ENCODE measurements at places on chromosomes 3 and 15. TPM values are rescaled to one million over a fixed set of nuclear protein-coding genes. Genes with fewer than 3 reads are reported as not detected.

AP3B2 gene
- 0.07 TPM for total RNA-seq

ILDR1 gene
- total RNA-seq: 2.9 TPM

DGKG gene
- total RNA-seq: 4.8 TPM

ELL3 gene
- total RNA-seq: 16.2 TPM

POLQ gene
- 12.3 TPM for total RNA-seq

MAGI1 gene
- 38.6 TPM for total RNA-seq

MGLL gene
- 6.8 TPM for total RNA-seq

RASGRP1 gene
- 1.6 TPM for total RNA-seq

- H3K4me1 ChIP-seq: 0 out of 2 replicates have a peak, but pooled peaks cover 3% of the 10 kb centered on the region
- DNase-seq: no peak
- H3K27ac ChIP-seq: no peak overlapping the region
- H3K4me3 ChIP-seq: no peak overlapping the region
Measured at GRCh38 chr15:66065325-66065724, 188.2 kb downstream of the MEGF11 start.

GRCh38 chr3:123298903-123299302, 97.2 kb downstream of the SEC22A start:
- H3K36me3 ChIP-seq: no peaks in the 10 kb centered on the region
- DNase-seq: no peak
- H3K27me3 ChIP-seq: peaks cover 8% of the 10 kb centered on the region
- H3K27ac ChIP-seq: no peak overlapping the region
- no peaks in the 10 kb centered on the region for H3K4me1 ChIP-seq

- H3K27me3 ChIP-seq: no peaks in the 10 kb centered on the region
- H3K4me1 ChIP-seq: no peaks in the 10 kb centered on the region
- no peak for DNase-seq
- H3K27ac ChIP-seq: no peak overlapping the region
Measured at GRCh38 chr15:26182441-26182840, 319.3 kb upstream of the ATP10A start.

- H3K36me3 ChIP-seq: no peaks in the 10 kb centered on the region
- peaks cover 3% of the 10 kb centered on the region for H3K4me1 ChIP-seq
- no peak overlapping the region for H3K27ac ChIP-seq
- no peak overlapping the region for H3K4me3 ChIP-seq
- no peak for DNase-seq
- no peaks in the 10 kb centered on the region for H3K27me3 ChIP-seq
Measured at GRCh38 chr15:78408961-78409360, 29.1 kb upstream of the IREB2 start.

- H3K4me1 ChIP-seq: no peaks in the 10 kb centered on the region
- H3K27ac ChIP-seq: no peak overlapping the region
- H3K27me3 ChIP-seq: no peaks in the 10 kb centered on the region
Measured at GRCh38 chr3:18830087-18830486, 318.2 kb upstream of the KCNH8 start.

GRCh38 chr15:67504796-67505195, 16.1 kb upstream of the C15orf61 start:
- no peak for DNase-seq
- H3K27ac ChIP-seq: no peak overlapping the region
- no peaks in the 10 kb centered on the region for H3K27me3 ChIP-seq
- H3K4me1 ChIP-seq: no peaks in the 10 kb centered on the region
- no peaks in the 10 kb centered on the region for H3K36me3 ChIP-seq

GRCh38 chr15:51750792-51751696, at the start of gene TMOD2:
Gene TMOD2, plus strand, starts transcription at chr15:51751597. Its CDS starts 14,845 bp downstream, at chr15:51766442.
- DNase-seq: no peak
- H3K27ac ChIP-seq: no peak within 1 kb of the TSS
- peaks cover 14% of the 10 kb centered on the region for H3K4me1 ChIP-seq

- no peak overlapping the region for H3K4me3 ChIP-seq
- no peak overlapping the region for H3K27ac ChIP-seq
- H3K4me1 ChIP-seq: no peaks in the 10 kb centered on the region
- no peaks in the 10 kb centered on the region for H3K36me3 ChIP-seq
- H3K27me3 ChIP-seq: no peaks in the 10 kb centered on the region
Measured at GRCh38 chr3:165636684-165637015, 200.6 kb downstream of the BCHE start.

DNA sequence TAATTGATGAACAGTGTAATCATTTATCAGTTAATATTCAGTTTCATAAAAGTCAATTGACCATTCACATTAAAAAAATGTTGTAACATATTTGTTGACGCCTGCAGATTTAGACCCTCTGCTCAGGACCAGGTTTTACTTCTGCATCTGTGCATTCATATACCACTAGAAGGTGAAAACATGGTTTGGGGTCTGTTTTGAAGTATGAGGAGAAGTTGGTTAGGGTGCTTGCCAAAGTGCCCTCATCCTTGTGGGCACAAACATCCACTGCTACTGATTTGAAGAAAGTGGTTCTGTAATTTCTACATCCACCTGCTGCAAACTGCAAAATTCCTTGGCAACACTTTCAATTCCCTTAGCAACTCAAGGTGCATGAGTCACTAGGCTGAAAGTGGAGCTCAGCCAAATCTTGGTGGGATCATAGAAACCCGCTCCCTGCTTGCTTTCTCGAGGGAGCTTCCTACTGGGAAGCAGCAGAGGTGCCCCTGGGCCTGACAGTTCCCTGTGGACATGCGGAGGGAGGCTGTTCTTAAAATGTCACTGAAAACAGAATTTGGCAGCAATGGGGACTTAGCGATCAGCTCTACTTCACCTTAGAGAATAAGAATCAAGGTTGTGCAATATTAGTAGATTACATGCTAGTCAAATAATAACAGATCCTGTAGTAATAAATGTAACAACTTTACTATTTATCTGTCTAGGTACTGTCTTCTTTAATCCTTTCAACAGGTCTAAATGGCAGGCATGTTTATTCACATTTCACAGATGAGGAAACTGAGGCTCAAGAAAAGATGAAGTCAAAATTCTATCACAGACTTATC, 301.0 kb upstream of the TBL1XR1 start:
- H3K36me3 ChIP-seq: no peaks in the 10 kb centered on the region
- no peak overlapping the region for H3K27ac ChIP-seq
- no peaks in the 10 kb centered on the region for H3K27me3 ChIP-seq
- no peak overlapping the region for H3K4me3 ChIP-seq

GRCh38 chr15:57198654-57199291, 177.5 kb upstream of the CGNL1 start:
- no peak for DNase-seq
- H3K27ac ChIP-seq: no peak overlapping the region
- H3K4me3 ChIP-seq: no peak overlapping the region
- H3K36me3 ChIP-seq: no peaks in the 10 kb centered on the region
- H3K27me3 ChIP-seq: no peaks in the 10 kb centered on the region

- H3K27ac ChIP-seq: no peak overlapping the region
- no peak for DNase-seq
- no peaks in the 10 kb centered on the region for H3K4me1 ChIP-seq
Measured at GRCh38 chr3:184757022-184757651, 45.3 kb upstream of the MAGEF1 start.

GRCh38 chr3:185270956-185271332, 17.1 kb upstream of the EHHADH start:
- H3K4me1 ChIP-seq: no peaks in the 10 kb centered on the region
- H3K36me3 ChIP-seq: no peaks in the 10 kb centered on the region

DNA sequence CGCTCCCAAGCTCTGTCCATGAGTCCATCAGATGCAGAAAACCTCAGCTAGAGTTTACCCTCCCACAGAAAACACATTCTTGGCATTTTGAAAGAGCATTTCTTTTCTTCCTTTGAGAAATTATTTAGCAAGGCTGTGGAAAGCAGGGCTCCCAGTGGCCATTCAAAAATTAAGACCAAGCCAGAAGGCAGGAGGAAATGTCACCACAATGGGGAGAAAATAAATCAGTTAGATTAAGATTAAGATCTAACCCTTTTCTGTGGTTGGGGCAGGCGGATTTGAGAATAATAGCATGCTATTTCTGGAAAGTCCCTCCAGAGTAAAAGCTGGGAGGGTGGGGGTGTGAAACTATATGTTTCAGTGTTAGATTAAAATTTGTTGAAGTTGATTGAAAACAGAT, 20.2 kb downstream of the LRIG1 start:
- no peaks in the 10 kb centered on the region for H3K27me3 ChIP-seq
- H3K36me3 ChIP-seq: no peaks in the 10 kb centered on the region
- no peak overlapping the region for H3K27ac ChIP-seq
- DNase-seq: no peak
- H3K4me1 ChIP-seq: no peaks in the 10 kb centered on the region
- no peak overlapping the region for H3K4me3 ChIP-seq

GRCh38 chr15:97984157-97984556, 23.7 kb downstream of the ARRDC4 start:
- no peaks in the 10 kb centered on the region for H3K27me3 ChIP-seq
- H3K4me3 ChIP-seq: no peak overlapping the region
- H3K36me3 ChIP-seq: no peaks in the 10 kb centered on the region
- no peaks in the 10 kb centered on the region for H3K4me1 ChIP-seq
- no peak overlapping the region for H3K27ac ChIP-seq

GRCh38 chr3:170144437-170144843, 37.1 kb downstream of the PHC3 start:
- H3K4me1 ChIP-seq: no peaks in the 10 kb centered on the region
- DNase-seq: no peak
- no peak overlapping the region for H3K27ac ChIP-seq
- H3K4me3 ChIP-seq: no peak overlapping the region

GRCh38 chr15:40048211-40048792, 9.3 kb upstream of the SRP14 start:
- H3K36me3 ChIP-seq: peaks cover 2% of the 10 kb centered on the region
- peaks cover 37% of the 10 kb centered on the region for H3K4me1 ChIP-seq
- H3K4me3 ChIP-seq: no peak overlapping the region

DNA sequence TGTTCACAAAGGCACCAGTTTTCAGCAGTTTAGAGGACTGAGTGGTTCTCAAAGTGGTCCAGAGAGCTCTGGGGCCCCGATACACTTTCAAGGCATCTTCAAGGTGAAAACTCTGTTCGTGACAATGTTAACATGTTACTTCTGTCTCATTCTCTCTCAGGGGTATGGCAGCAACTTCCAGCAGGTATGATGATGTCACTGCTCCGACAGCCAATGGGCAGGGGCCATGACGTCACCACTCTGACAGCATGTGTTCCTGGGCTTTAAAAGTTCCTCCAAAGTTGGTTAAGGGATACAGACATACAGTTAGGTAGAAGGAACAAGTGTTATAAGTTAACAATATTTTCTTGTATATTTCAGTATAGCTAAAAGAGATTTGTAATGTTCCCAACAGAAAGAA, 87.9 kb downstream of the KLF15 start:
- H3K4me1 ChIP-seq: peaks cover 7% of the 10 kb centered on the region
- no peak for DNase-seq
- no peak overlapping the region for H3K27ac ChIP-seq
- no peaks in the 10 kb centered on the region for H3K27me3 ChIP-seq
- no peak overlapping the region for H3K4me3 ChIP-seq

GRCh38 chr3:184405075-184406030, 25.5 kb downstream of the CHRD start:
- H3K4me1 ChIP-seq: no peaks in the 10 kb centered on the region
- no peak overlapping the region for H3K27ac ChIP-seq
- DNase-seq: no peak
- H3K4me3 ChIP-seq: no peak overlapping the region
- peaks cover 3% of the 10 kb centered on the region for H3K27me3 ChIP-seq

DNA sequence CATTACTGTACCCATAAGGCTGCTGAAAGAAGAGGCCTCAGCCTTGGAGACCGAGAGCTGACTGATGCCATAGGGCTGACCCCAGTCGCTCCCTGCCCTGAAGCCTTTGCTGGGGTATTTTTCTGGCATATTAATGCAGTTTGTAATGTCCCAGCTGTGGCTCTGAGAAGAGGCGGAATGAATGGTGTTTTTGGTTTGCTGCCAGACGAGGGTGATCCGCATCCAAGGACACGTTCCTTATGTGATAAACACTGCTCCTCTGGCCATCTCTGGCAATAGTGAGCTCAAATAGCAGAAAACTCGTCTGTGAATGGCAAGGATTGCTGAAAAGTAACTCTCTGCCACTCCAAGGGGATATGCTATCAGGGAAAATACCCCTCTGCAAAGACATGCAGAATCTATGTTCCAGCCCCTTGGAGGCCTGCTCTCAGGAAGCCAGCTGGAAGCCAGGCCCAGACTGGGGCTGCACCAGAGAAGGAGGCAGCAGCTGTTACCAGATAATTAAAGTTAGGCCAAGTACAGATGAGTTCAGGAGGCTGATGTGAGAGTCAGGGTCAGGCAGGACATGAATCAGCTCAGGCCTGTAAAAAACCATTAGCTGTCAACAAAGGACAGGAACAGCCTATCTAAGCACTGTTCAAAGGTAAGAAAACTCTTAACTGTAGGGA, 28.9 kb upstream of the KLHL6 start:
- no peaks in the 10 kb centered on the region for H3K4me1 ChIP-seq
- H3K27me3 ChIP-seq: no peaks in the 10 kb centered on the region
- no peaks in the 10 kb centered on the region for H3K36me3 ChIP-seq
- DNase-seq: no peak

- DNase-seq: no peak
- no peaks in the 10 kb centered on the region for H3K27me3 ChIP-seq
- H3K27ac ChIP-seq: no peak overlapping the region
- no peaks in the 10 kb centered on the region for H3K4me1 ChIP-seq
- no peak overlapping the region for H3K4me3 ChIP-seq
Measured at GRCh38 chr3:149703466-149703865, 45.6 kb upstream of the WWTR1 start.

- DNase-seq: no peak
- no peaks in the 10 kb centered on the region for H3K36me3 ChIP-seq
- no peak overlapping the region for H3K4me3 ChIP-seq
- H3K27ac ChIP-seq: no peak overlapping the region
- H3K27me3 ChIP-seq: no peaks in the 10 kb centered on the region
- H3K4me1 ChIP-seq: no peaks in the 10 kb centered on the region
Measured at GRCh38 chr3:53555068-53555588, 60.7 kb downstream of the CACNA1D start.

DNA sequence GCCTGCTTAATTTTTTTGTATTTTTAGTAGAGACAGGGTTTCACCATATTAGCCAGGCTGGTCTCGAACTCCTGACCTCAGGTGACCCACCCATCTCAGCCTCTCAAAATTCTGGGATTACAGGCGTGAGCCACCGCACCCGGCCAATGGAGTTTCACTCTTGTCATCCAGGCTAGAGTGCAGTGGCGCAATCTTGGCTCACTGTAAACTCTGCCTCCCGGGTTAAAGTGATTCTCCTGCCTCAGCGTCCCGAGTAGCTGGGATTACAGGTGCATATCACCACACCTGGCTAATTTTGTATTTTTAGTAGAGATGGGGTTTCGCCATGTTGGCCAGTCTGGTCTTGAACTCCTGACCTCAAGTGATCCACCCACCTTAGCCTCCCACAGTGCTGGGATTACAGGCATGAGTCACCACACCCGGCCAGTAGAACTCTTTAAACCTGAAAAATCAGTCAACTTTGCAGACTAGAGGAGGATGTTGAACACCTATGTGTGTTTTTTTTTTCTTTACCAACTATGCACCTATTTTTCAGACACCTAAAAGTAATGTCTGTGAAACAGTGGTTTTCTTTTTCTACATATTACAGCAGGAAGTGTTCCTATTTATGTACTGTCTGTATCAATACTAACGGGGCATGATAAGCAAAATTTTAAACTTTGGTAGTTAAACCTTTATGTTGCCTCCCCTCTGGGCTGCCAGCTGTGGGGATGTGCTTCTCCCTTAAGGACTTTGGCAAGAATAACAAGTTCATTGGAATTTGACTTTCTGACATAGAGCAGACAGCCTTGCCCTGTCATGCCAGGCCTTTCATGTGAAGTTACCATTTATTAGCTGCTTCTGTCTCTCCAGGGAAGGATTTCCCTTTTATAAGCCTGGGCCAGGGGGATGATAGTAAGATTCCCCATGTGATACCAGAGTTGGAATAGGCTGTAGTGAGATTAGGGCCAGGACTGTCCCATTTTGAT, 8.1 kb downstream of the ARIH2 start:
- peaks cover 27% of the 10 kb centered on the region for H3K36me3 ChIP-seq
- H3K27me3 ChIP-seq: no peaks in the 10 kb centered on the region
- no peak overlapping the region for H3K4me3 ChIP-seq
- H3K4me1 ChIP-seq: peaks cover 28% of the 10 kb centered on the region
- peak overlapping the region; percentile 15 for H3K27ac ChIP-seq

GRCh38 chr3:156675830-156676767, 1.7 kb downstream of the TIPARP start:
- H3K4me1 ChIP-seq: peaks cover 19% of the 10 kb centered on the region
- peak; percentile 59 for DNase-seq
- peak overlapping the region; percentile 83 for H3K27ac ChIP-seq

All from HCT116 (cell line).